Suprapubic skin (tissue), 4 donors: ENCODE measurements at places on chromosomes 2 and 18.

GRCh38 chr2:117726747-117727146 is 87.7 kb upstream of the DDX18 start:
- no peak for DNase-seq
- no peaks in the 10 kb centered on the region for H3K27me3 ChIP-seq
- no peak overlapping the region for H3K27ac ChIP-seq
- H3K36me3 ChIP-seq = no peaks in the 10 kb centered on the region
- H3K4me1 ChIP-seq = no peaks in the 10 kb centered on the region
- no peak overlapping the region for H3K4me3 ChIP-seq

DNA sequence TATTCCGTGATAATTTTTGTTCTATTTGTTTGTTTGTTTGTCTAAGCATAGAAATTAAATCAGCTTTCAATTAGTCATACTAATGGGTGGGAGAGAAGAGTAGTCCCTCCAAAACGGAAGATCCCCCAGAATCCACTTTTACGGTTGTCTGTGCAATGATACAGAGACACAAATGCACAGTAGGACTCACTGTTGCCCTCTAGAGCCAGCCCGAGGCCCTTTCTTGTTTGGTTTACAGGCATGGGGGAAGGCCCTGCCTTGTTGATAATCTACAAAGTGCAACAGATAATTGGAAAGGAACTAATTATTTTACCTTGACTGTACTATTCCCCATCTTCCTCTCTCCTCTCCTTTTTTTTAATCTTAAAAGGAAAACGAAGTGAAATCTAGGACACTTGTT is 121.1 kb downstream of the ACOXL start:
- H3K27ac ChIP-seq = no peak overlapping the region
- no peaks in the 10 kb centered on the region for H3K36me3 ChIP-seq
- H3K4me1 ChIP-seq = no peaks in the 10 kb centered on the region

- H3K27ac ChIP-seq = no peak overlapping the region
- no peaks in the 10 kb centered on the region for H3K36me3 ChIP-seq
- H3K4me3 ChIP-seq = no peak overlapping the region
- no peak for DNase-seq
- H3K27me3 ChIP-seq = no peaks in the 10 kb centered on the region
These were observed 2.9 kb downstream of the CAMKMT start for GRCh38 chr2:44364604-44365003.

GRCh38 chr2:66547887-66548286 is 113.0 kb downstream of the MEIS1 start:
- no peaks in the 10 kb centered on the region for H3K27me3 ChIP-seq
- H3K4me3 ChIP-seq = no peak overlapping the region
- H3K27ac ChIP-seq = no peak overlapping the region
- DNase-seq = no peak
- H3K4me1 ChIP-seq = peaks cover 14% of the 10 kb centered on the region
- no peaks in the 10 kb centered on the region for H3K36me3 ChIP-seq

DNA sequence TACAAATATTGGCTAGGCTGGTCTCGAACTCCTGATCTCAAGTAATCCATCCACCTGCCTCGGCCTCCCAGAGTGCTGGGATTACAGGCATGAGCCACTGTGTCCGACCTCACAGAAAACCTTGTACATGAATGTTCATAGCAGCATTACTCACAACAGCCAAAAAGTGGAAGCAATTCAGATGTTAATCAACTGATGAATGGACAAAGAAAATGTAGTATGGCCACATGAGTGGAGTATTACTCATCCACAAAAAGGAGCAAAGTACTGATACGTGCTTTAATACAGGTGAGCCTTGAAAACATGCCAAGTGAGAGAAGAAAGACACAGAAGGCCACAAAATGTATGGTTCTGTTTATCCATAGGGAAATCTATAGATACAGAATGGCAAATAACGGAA is 20.6 kb downstream of the CEP192 start:
- no peaks in the 10 kb centered on the region for H3K4me1 ChIP-seq
- H3K27me3 ChIP-seq = no peaks in the 10 kb centered on the region
- peaks cover 74% of the 10 kb centered on the region for H3K36me3 ChIP-seq
- no peak overlapping the region for H3K27ac ChIP-seq

DNA sequence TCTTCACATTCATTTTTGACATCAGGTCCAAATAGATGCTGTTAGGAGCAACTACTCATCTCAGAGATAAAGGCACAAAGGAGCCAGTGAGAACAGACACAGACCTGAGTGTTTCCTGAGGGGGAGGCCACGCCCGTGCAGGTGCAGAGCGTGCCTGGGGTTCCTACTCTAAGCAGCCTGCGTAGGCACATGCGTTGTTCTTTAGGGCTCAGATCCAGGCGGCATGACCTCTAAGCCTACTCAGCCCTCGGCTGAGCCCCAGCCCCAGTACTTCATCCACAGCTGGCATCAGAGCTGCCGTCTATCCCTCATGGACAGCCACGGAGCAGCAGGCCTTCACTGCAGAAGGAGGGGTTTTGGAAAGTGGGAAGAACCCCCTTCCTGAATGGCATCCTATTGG is 54.9 kb upstream of the PXDN start:
- H3K4me3 ChIP-seq = no peak overlapping the region
- H3K36me3 ChIP-seq = no peaks in the 10 kb centered on the region
- no peaks in the 10 kb centered on the region for H3K4me1 ChIP-seq
- no peak overlapping the region for H3K27ac ChIP-seq

DNA sequence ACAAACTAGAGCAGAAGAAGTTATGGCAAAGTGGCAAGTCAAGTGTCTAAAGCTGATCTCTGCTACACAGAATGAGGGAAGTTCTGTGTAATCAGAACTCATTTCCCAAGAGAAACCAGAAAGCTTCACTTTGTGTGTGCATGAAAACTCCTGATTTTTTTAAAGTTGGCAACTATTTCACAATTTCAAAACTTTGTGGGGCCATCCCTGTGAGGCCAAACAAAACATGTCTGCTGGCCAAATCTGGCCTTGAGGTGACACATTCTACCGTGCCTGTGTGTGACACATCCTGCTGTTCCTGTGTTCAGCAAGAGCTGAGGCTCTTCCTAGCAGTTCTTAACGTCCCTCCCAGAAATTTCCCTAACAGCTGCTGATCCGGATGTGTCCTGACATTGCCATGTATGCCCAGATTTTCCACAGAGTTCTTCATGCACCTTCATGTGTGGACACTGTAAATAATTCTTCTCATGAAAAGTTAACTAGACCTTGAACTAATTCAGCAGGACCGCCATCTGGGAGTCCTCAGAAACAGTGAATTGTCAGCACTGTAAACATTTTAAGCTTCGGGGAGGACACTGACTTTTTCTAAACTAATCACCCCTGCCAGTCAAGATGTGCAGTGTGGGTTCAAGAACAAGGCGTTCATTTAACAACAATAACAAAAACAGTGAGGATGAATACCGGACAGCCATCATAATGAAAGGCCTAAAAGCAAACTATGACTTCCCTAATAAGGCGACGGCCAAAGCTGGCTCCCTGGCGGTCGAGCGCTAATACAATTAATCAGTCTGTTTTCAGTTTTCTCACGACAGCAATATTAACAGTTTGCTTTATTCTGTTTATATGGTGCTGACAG is 99.0 kb downstream of the PLEKHM3 start:
- H3K36me3 ChIP-seq = peaks cover 5% of the 10 kb centered on the region
- DNase-seq = no peak

DNA sequence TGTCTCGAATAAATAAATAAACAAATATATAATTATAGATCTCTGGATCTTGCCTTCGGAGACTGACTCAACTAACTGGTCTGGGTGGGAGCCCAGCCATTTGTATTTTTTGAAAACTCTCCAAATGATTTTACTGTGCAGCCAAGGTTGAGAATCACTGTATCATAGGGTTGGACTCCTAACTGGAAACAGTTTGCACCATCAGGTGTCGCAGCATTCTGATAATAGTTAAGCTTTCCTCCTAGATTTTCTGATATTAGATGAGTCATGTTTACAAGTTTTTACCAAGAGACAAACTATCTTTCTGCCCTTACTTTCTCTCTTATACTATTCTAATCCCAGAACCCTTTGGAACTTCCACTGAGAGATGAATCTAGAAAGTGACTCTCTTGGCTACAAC is 16.8 kb downstream of the IL37 start:
- no peak overlapping the region for H3K4me3 ChIP-seq
- H3K27ac ChIP-seq = no peak overlapping the region
- no peaks in the 10 kb centered on the region for H3K4me1 ChIP-seq
- H3K36me3 ChIP-seq = no peaks in the 10 kb centered on the region

- no peak overlapping the region for H3K27ac ChIP-seq
- no peaks in the 10 kb centered on the region for H3K36me3 ChIP-seq
- no peaks in the 10 kb centered on the region for H3K27me3 ChIP-seq
- DNase-seq = no peak
- H3K4me3 ChIP-seq = no peak overlapping the region
These were observed 512.4 kb upstream of the ID2 start for GRCh38 chr2:8169443-8169842.

DNA sequence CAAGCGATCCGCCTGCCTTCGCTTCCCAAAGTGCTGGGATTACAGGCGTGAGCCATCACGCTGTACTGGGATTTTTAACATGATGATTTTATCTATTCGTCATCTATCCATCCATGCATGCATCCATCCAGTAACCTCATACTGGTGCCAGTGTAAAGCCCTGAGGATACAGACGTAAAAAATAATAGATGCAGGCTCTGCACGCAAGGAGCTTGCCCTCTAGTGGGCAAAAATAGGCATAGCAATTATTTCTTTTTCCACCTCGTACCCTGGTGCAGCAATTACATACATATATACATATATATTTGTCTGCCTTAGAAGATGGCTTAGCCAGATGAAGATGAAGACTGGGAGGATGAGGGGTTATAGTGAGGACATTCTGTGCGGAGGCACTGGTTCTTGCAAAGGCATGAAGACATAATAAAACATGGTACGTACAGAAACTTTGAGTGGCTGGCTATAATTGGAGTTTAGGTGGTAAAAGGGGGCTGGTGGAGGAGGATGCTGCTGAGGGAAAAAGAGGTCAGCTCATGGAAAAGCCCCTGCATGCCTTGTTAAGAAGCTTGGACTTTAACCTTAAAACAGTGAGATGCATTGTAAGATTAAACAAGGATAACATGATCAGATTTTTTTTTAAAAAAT is 19.6 kb upstream of the RPIA start:
- DNase-seq = no peak
- no peak overlapping the region for H3K27ac ChIP-seq
- H3K36me3 ChIP-seq = no peaks in the 10 kb centered on the region
- no peaks in the 10 kb centered on the region for H3K27me3 ChIP-seq

DNA sequence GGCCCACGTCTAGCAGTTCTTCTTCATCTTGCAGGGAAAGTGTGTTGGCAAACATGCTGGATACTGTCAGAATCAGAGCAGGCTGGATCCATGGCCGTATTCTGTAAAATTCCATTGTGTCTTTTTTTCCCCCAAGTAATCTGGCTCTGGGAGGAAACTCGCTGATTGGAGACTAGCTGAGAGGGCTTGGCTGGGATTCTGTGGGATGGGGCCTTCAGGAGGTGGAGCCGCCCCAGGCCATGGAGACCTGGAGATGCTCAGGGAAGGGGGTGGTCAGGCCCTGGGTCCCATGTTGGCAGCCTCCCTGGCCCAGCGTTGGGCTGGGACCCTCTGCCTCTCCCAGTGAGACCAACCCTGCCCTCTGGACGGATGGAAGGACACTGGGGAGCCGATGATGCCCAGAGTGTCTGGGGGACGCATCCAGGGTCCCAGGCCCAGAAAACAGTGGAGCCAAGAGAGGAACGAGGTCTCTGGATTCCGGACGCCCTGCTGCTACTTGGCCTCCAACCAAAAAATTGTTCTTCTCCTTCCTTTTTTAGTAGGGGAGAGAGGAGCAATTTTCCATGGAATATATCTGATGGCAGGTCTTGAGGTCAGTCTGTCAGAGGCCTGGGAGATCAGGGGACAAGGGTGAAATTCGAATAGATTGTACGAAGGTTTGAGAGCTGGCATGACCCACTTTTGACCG is 114.5 kb downstream of the AGAP1 start:
- peaks cover 22% of the 10 kb centered on the region for H3K4me1 ChIP-seq
- DNase-seq = no peak
- H3K36me3 ChIP-seq = no peaks in the 10 kb centered on the region

DNA sequence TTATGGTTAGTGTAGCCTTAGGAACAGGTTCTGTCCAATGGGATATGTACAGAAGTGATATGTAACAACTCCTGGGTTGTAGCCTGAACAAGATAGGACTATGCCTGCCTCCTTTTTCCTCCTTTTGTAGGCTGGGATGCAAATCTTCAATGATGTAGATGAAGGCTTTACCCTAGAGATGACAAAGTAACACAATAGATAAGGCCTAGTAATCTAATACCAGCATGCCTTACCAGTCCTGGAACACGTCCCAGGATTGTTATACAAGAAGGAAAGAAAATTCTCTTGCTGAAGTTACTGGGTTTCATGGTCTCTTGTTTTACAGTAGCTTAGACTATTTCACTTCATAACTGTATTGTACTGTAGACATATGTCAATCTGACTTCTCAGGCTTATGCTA is 192.1 kb downstream of the OTX1 start:
- no peaks in the 10 kb centered on the region for H3K36me3 ChIP-seq
- no peak overlapping the region for H3K4me3 ChIP-seq
- H3K4me1 ChIP-seq = no peaks in the 10 kb centered on the region
- DNase-seq = no peak
- no peak overlapping the region for H3K27ac ChIP-seq
- no peaks in the 10 kb centered on the region for H3K27me3 ChIP-seq
